ENCODE measurements at places on chromosomes 2 and 18.

GRCh38 chr2:28613633-28614501 is 118.0 kb downstream of the PLB1 start:
- no peak for DNase-seq

GRCh38 chr2:60446413-60447267 is 106.8 kb downstream of the BCL11A start:
- no peak for DNase-seq

- DNase-seq, result no peak
Observed at GRCh38 chr2:134139611-134140010, 114.3 kb upstream of the MGAT5 start.

- no peak for DNase-seq
Observed at GRCh38 chr2:27378096-27378808, 2.3 kb downstream of the ZNF513 start.

GRCh38 chr2:202344178-202344577 is 31.9 kb upstream of the BMPR2 start:
- no peak for DNase-seq

- DNase-seq, result no peak
Observed at GRCh38 chr2:19911808-19912509, 10.2 kb upstream of the TTC32 start.

DNA sequence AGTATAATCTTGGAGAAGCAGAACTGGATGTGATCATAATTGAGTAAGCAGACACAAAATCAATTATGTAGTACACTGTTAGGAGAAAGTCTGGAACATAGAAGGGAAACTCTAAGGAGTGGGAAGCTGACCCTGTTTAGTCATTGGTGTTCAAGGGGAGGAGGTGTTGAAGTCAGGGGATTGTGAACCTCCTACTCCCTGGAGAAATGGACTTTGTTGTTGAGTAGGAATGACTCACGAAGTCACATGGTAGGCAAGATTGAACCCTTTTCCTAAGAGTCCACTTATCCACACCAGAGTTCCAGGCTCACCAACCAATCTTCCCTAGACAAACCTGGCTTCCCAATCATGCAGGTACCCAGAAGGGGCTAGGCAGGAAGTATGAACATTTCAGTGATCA is 81.0 kb upstream of the BCL11A start:
- DNase-seq, result no peak

DNA sequence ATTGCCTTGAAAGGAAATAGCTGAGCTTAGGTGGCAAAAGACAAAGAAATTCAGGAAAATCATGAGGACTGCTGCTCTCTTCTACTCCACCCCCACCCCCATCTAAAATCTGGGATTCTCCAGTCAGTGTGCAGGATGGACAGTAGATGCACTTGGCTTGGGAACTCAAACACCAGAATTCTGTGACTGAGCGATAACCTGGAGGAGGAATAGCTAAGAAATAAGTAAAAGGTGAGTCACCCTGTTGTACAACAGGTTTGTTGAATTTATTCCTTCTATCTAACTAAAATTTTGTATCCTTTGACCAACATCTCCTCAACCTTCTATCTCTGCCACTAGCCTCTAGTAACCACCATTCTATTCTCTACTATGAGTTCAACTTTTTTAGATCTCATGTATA is 1029.9 kb upstream of the ACVR2A start:
- DNase-seq, result no peak

DNA sequence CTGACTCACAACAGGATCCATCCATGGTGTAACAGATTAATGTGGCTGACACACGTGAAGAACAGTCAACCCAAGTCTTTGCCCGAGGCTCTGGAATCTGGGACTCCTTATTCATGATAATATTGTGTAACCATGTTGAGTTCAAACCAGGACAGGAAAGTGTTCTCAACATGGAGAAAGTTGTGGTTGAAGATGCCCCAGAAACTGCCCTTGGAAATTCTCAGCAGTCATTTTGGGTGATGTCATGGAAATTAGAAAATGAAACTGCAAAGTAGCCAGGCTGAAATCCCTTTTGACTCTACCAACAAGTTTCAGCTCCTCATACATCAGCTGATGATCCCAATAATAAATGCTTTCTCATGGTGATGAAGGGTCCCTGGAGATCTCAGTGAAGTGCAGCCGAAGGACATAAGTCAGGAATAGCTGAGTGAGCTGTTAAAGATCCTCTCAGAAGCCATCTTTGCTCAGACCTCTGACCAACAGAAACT is 307.7 kb downstream of the TNS1 start:
- no peak for DNase-seq

DNA sequence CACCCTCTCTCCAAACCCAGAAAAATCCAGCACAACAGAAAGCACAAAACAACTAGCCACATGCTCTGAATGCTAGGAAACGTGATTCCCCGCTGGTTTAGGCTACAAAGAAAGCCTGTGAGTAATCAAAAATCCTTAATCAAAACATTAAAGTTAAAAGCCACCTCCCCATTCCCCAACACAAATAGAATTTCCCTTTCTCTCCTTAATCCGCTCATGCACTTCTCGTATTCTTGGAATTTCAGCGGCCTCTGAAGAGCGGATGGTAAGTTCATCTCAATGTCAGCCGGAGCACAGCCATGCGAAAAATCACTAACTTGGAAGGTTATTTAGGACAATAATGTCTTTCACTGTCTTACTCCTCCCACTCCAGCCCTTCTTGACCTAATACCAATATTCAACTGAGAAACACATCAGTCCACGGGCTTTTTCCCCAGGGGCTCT is 126.7 kb downstream of the OSBPL1A start:
- no peak for DNase-seq

DNA sequence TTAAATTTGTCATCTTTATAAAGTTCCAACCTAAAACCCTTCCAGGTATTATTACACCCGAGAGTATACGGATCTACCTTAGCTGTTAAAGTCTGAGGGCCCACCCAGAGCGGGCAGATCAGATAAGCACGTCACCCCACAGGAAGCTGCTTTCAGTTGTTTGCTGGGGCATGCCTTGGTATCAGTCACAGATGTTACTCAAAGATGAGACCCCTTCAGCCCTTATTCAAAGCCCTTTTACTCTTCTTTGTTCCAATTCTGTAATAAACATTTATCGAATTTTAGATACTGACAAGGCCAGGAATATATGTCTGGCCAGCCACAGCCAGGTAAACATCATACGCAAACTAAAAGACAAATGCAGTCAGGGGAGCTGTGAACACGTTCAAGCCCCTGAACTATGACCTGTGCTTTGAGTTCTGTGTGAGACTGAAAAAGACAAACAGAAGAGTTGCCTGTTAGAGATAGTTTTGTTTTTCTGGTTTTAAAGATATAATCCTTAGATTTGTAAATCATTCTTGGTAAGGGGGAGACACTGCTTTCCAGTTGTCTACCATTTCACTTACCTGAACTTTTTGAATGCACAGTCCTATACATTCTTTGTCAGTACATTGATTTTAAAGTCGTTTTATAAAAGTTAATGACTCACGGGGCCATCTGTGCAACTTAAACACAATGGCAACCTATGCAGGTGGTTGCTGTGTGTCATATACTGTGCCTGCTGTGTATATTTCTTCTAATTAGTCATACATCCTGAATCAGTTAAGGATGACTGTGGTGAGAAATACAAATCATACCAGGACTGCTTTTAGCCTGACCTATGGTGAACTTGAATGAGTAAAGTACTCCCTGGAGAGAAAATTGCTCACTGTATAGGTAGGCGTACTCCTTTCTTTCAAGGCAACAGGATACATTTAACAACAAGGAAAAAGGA is 100.5 kb upstream of the ITPRID2 start:
- DNase-seq, result no peak

DNA sequence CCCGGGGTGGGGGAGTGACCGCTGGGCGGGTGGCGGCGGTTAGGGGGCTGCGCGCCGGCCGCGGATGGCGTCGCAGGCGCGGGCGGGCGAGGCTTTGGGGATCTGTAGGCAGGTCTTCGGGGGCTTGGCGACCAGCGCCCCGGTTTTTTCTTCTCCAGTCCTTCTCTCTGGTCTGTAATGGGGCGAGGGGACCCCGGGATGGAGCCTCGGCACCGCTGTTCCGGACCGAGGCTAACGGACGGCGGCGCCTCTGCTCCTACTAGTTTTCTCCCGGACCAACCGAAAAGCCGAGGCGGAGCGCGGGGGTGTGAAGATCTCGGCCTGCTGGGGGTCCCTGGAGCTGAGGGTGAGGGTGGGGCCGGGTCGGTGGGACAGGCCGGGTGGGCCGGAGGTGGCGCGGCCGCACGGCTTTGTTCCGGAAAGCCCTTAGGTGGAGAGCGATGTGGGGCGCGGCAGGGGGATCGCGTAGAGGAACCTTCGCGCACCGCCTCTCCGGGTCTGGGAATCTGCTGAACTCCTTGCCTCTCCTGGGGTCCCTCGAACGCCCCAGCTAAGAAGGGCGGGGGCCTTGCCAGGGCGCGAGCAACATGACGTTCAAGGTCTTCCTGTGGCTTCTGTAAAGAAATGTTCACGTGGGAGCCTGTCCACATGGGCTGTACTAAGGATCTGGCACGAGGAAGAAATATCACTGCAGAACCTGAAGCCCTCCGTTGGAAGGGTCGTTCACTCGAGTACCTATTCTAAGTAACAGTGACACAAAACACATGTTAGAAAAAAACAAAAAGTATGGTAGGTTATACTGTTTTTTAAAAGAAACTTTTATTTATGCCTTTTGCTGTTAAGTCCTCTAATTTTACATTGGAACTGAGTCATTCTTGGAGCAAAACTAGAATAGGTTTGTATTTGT is 861 bp downstream of the SLC39A10 start:
- peak; percentile 42 for DNase-seq

DNA sequence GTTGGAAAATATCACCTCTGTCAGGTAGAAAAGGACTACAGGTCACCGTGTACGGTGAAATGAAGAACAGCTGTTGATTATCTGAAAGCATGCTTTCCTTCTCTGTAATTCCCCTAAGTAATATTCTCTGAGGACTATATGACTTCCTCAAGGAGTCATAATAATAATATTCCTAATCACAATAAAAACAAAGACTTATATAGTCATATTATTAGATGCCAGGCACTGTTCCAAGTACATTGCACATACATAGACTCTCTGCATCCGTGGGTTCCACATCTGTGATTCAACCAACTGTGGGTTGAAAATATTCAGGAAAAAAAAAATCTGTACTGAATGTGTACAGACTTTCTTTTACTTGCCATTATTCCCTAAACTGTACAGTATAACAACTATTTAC is 512.4 kb upstream of the ID2 start:
- DNase-seq, result no peak

- no peak for DNase-seq
Observed at GRCh38 chr18:54392543-54393023, 34.9 kb downstream of the C18orf54 start.

DNA sequence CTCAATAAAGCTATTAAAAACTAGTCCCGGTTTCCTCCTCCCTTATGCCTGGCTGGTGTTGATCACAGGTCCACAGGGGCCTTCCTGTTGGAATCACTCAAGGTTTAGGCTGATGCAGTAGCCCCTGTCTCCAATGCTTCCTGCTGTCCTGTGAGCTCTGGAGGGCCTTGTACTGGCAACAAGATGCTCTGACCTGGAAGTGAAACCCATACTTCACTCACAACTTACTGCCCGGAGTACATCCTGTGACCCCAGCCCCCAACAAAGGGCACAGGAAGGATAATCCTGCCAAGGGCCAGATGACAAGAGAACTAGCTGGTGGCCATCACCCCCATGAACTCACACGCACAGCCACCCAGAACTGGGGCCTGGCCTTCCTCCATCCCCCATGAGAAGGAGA is 50.3 kb downstream of the ZBTB7C start:
- DNase-seq, result no peak

- DNase-seq, result no peak
Observed at GRCh38 chr2:196166876-196167275, 4.5 kb downstream of the STK17B start.

- DNase-seq, result peak; percentile 66
Observed at GRCh38 chr18:47953471-47953931, 23.0 kb upstream of the SMAD2 start.

DNA sequence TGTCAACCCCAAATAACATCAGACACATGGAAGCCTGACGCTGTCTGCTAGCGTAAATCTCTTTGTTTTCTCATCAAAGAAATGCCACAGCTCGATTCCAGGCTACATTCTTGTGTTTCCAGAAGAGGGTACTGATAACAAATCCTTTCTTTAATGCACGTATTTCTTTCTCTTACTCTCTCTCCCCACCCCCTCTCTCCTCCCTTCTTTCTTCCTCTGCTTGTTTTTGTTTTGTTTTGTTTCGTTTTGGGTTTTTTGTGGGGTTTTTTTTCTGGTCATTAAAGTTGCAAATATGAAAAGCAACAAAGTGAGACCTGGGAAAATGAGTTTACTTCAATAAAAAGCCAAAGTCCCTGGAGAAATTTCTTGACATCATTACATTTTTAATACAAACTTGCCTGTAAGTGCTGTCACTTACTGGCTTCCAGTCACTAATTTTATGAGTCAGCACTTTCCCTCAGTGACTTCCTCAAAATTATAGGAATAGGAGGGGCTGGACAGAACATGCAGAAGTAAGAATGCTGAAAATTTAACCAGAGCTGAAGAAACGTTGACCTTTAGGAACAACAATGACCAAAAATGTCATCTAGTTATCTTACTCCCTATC is 106.7 kb upstream of the NABP1 start:
- DNase-seq, result no peak

Data from posterior cingulate gyrus (tissue), 11 donors.